ENCODE measurements at places on chromosomes 11 and 22. TPM values are rescaled to one million over a fixed set of nuclear protein-coding genes. Genes with fewer than 3 reads are reported as not detected.

DNA sequence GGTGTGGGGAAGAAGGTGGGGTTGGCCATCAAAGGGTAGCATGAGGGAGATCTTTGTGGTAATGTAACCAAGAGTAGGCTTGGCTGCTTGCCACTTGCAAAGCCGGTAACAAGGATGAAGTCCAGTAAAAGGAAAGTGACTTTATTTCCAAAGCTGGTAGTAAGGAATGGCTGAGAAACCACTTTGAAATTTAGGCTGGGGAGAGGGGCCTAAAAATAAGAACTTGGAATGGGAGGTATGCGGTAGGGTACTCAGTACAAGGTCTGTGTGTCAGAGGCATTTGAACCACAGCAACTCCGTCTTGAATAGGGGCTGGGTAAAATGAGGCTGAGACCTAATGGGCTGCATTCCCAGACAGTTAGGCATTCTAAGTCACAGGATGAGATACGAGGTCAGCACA, 216.0 kb upstream of the ISX start:
- no peak for DNase-seq

DNA sequence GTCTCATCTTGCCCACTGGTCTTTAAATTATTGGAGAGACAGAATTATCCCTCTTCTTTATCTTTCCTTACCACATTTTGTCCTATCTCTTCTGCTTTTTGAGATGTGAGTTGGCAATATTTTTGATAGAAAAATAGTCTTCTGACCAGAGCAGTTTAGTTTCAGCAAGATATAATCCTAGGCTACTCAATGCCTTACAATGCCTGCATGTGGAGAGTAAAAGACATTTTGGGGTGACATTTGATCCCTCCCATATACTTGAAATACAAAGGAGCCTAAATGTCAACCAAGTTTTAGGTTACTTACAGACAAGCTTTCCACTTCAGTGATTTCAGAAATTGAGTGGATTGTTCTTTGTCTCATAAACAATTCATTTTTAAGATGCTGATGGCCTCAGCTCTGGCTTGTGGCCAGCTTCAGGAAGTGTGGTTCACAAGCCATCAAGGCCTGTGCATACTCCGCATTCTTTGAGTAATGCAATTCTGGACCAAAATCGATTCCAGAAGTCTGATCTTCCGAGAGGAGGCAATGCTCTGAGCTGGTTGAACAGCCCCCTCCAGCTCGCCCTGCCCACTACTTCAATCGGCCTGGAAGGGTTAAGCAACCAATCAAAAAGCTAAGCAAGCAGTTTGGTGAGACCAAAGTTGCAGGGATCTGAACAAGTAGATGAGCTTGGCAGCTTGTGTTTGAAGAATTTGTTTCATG, 274.4 kb downstream of the BLID start:
- DNase-seq = peak; percentile 34

The ZNF214 gene
- 3.2 TPM for total RNA-seq

The TRIM29 gene
- total RNA-seq = 1.3 TPM

The TCN2 gene
- total RNA-seq = 3.9 TPM
